ENCODE measurements at places on chromosomes 2 and 18. TPM values are rescaled to one million over a fixed set of nuclear protein-coding genes. Genes with fewer than 3 reads are reported as not detected.

TWIST2 gene
- total RNA-seq: 0.19 TPM

DOCK10 gene
- 12.1 TPM for total RNA-seq

CLASP1 gene
- 50.0 TPM for total RNA-seq

UGT1A3 gene
- 18.2 TPM for total RNA-seq

SERPINB3 gene
- total RNA-seq: 0.05 TPM

GRCh38 chr2:184532551-184532950 lies 65.8 kb upstream of the ZNF804A start:
- no peak overlapping the region for H3K4me3 ChIP-seq
- no peak for DNase-seq
- no peaks in the 10 kb centered on the region for H3K36me3 ChIP-seq
- no peak overlapping the region for H3K27ac ChIP-seq
- no peaks in the 10 kb centered on the region for H3K27me3 ChIP-seq

GRCh38 chr18:10685484-10685883 lies 159.7 kb downstream of the NAPG start:
- H3K27ac ChIP-seq: no peak overlapping the region
- no peak overlapping the region for H3K4me3 ChIP-seq
- H3K4me1 ChIP-seq: no peaks in the 10 kb centered on the region
- peaks cover 14% of the 10 kb centered on the region for H3K36me3 ChIP-seq

DNA sequence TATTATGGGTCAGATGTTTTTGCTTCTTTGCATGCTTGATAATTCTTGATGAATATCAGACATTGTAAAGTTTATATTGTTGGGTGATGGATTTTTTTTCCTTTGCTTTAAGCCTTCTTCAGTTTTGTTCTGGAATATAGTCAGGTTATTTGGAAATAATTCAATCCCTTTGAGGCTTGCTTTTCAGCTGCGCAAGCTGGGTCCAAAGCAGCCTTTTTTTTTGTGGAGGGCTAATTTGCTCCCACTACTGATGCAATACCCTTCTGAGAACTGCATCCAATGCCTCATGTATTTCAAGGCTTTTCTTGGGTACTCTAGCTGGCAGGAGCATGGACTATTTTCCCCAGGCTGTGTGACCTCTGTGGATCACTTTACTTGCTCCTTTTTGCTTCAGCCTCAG lies 245.9 kb downstream of the AGPS start:
- DNase-seq: no peak
- no peaks in the 10 kb centered on the region for H3K36me3 ChIP-seq
- no peaks in the 10 kb centered on the region for H3K27me3 ChIP-seq
- no peak overlapping the region for H3K27ac ChIP-seq
- no peaks in the 10 kb centered on the region for H3K4me1 ChIP-seq
- H3K4me3 ChIP-seq: no peak overlapping the region

DNA sequence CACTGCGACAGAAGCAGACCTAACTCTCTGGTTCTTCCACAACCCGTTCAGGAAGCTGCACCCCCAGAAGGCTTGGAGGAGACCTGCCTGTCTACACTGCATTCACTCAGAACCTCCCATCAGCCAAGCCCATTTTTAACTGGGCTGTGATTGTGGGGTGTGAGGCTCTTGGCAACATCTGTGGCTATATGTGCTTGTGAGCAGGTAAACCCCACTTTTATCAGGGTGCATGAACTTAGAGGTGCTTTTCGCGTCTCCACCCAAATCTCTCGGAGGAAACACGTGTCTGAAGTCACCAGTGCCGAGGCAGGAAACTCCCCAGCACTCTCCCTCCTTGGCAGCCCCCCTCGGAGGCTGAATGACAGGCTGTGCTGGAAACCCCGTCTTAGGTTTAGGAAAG lies 158.2 kb upstream of the SALL3 start:
- no peaks in the 10 kb centered on the region for H3K27me3 ChIP-seq
- H3K27ac ChIP-seq: no peak overlapping the region
- H3K4me3 ChIP-seq: no peak overlapping the region
- H3K36me3 ChIP-seq: no peaks in the 10 kb centered on the region
- no peak for DNase-seq

GRCh38 chr2:216474925-216475670 lies 23.5 kb upstream of the RPL37A start:
- H3K27ac ChIP-seq: no peak overlapping the region
- no peak for DNase-seq
- no peaks in the 10 kb centered on the region for H3K4me1 ChIP-seq
- H3K4me3 ChIP-seq: no peak overlapping the region
- H3K27me3 ChIP-seq: no peaks in the 10 kb centered on the region
